Cardiac muscle cell (in vitro differentiated cells and primary cell): ENCODE measurements at places on chromosomes 5 and 9.

GRCh38 chr9:129363216-129363873 is 185.3 kb upstream of the IER5L start:
- DNase-seq = no peak

DNA sequence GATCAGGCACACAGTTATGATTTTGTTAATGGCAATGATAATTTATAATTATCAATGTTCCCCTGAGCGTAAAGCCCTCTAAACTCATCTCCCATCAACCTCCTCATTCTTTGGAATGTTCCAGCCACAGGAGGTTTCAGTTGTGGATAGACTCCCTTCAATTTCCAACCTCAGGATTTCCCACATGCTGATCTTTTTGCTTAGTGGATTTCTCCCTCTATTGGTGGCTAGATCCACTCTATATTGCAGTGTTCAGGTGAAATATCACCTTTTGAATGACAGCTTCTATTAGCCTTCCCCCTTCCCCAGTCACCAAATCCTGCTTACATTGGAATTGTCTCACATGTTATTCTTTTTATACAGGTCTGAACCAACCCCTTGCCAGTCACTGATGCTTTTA is 113.9 kb downstream of the CDH10 start:
- DNase-seq = no peak

GRCh38 chr5:57549566-57549965 is 67.0 kb upstream of the ACTBL2 start:
- DNase-seq = no peak

GRCh38 chr5:171323806-171324632 is 15.0 kb downstream of the TLX3 start:
- no peak for DNase-seq

DNA sequence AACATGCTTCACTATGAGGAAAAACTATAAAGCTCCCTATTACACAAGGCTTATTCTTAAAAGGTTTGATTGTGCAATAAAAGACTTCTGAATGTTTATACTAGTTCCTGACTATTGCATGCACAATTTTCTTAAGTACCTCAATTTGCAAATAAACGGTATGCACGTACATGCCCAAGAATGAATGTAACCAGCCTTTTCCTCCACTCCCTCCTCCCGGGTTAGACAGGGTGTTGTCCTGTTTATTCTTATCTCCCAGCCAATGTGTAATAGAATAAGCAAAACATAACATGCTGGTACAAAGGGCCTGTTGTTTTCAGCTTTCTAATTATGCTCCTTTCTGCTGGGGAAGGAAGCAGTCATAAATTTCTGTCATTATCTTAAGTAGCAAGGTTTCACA is 79.1 kb downstream of the AOPEP start:
- DNase-seq = no peak

DNA sequence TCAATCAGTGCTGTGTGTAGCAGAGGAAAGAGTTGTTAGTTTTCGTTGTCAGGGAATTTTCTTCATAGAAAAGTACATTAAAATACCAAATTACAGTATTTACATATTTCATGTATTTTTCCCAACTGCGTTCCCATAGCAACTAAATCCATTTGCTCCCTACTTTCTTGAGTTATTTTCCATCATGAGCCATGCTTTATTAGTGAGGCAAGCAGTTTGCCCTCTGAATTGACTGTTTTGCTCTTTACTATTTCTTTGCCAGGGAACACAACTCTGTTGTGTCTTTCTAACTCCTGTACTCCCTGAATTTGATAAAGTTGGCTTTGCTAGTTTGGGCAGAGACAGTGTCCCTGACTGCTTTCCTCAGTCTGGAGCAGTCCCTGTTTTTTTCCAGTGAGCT is 276.2 kb upstream of the SLC30A5 start:
- DNase-seq = no peak

GRCh38 chr5:53008751-53009150 is 19.6 kb downstream of the ITGA2 start:
- no peak for DNase-seq
